RKO (cell line): ENCODE measurements at places on chromosomes 2 and 18.

- DNase-seq, result no peak
Measured at GRCh38 chr18:67519592-67519991, 3.1 kb upstream of the DSEL start.

DNA sequence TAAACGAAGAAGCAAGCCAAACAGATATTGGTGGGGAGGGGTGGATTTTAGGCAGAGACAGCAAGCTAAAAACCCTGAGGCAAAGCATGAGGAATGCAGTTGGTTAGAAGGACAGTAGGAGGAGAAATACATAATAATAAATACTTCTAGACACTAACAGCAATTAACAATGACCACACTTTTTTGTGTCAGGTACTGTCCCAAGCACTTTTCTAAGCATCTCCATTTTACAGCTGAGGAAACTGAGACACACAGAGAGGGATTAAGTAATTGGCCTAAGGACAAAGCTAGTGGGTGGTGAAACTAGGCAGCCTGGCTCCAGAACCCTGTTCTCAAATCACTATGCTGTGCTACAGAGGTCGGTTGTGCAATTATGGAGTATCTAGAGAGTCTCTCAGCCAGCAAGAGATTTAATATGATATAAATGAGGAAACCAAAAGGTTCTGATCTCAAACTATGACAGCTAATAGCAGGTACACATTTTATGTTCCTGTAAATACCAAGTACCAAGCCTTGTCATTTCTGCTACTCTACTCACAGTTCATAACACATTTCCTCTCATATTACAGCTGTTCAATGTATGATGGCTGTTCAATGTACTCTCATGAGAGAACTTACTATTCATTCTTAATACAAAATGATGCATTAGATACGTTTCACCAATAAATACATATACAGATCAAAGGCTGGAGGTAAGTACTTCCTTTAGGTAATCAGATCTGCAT, 5.3 kb downstream of the MAP4K3 start:
- no peak for DNase-seq

DNA sequence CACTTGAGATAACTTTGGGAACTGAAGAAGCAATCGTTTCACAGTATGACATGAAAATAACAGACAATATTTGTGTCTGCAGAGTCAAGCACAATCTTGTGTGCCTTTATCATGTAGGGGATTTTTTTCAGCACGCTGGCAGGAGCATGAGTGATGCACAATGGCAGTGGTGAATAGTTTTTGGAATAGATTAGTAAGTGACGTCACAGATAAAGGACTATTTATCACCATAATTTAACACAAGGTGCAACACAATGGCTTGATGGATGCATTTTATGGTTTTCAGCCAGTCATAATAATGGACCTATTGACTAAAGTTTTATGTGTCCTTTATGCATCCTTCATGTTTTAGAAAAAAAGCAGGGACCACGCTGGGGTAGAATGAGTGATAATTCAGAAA, 559.8 kb upstream of the FANCL start:
- DNase-seq, result no peak

DNA sequence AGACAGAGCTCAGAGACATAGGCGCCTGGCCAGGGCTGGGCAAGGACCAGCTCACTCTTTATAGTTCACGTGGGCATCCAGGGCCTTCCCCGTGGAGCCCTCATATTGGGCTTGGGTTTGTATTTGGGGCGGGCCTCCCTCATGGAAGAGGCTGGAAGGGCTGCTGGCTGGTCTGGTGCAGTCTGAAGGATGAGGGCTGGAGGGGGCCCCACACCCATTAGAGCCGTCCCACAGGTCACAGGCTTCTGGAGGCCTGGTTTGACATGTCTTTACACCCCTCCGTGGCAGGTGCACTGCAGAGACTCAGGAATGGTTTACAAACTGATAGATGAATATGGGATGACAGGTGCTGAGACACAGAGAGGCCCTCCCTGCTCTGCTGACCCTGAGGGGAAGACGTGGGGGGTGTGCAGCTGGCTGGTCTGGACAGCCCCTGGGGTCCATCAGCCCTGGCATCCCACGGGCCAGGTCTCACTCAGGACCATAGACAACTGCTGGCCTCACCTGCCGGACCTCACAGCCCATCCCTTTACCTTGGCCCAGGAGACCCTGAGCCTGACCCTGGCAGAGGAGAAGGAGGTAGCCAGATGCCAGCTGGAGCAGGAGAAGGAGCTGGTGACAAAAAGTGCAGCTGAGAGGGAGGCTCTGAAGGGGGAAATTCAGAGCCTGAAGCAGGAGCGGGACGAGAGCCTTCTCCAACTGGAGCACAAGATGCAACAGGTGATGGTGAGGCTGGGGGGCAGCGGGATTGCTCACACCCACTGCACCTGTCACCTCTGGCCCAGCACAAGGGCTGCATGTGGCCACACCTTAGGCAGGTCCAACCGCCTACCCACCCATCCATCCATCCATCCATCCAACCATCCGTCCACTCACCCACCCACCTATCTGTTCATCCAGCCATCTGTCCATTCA, 43.9 kb downstream of the CROCC2 start:
- no peak for DNase-seq

- DNase-seq, result no peak
Measured at GRCh38 chr2:98280376-98281102, 65.7 kb upstream of the CNGA3 start.

- no peak for DNase-seq
Measured at GRCh38 chr2:233112329-233112728, 52.2 kb downstream of the INPP5D start.

DNA sequence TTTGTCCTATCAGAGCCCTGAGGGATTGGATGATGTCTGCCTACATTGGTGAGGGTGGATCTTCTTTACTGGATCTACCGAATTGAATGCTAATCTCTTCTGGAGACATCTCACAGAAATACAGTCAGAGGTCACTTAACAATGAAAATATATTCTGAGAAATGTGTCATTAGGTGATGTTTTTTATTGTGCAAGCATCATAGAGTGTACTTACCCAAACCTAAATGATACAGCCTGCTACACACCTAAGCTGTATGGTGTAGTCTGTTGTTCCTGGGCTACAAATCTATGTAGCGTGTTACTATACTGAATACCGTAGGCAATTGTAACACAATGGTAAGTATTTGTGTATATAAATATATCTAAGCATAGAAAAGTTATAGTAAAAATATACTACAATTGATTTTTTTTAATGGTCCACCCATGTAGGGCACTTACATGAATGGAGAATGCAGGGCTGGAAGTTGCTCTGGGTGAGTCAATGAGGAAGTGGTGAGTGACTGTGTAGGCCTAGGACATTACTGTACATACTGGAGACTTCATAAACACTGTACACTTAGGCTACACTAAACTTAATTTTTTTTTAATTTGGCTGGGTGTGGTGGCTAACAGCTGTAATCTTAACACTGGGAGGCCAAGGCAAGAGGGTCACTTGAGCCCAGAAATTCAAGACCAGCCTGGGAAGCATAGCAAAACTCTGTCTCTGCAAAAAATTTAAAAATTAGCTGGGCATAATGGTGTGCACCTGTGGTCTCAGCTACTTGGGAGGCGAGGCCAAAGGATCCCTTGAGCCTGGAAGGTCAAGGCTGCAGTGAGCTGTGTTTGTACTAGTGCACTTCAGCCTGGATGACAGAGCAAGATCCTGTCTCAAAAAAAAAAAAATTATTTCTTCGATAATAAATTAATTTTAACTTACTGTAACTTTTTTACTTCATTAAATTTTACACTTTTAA, 226.3 kb upstream of the UBE2E3 start:
- peak; percentile 22 for DNase-seq
